CD4-positive, alpha-beta T cell treated with Interleukin-15 for 4 hours (primary cell): ENCODE measurements at places on chromosomes 3 and 15.

- DNase-seq = no peak
Measured at GRCh38 chr15:61032600-61033286, 196.4 kb downstream of the RORA start.

GRCh38 chr3:12719541-12719940, 39.5 kb downstream of the TMEM40 start:
- no peak for DNase-seq

GRCh38 chr3:157918402-157918801, 187.8 kb downstream of the SHOX2 start:
- no peak for DNase-seq

DNA sequence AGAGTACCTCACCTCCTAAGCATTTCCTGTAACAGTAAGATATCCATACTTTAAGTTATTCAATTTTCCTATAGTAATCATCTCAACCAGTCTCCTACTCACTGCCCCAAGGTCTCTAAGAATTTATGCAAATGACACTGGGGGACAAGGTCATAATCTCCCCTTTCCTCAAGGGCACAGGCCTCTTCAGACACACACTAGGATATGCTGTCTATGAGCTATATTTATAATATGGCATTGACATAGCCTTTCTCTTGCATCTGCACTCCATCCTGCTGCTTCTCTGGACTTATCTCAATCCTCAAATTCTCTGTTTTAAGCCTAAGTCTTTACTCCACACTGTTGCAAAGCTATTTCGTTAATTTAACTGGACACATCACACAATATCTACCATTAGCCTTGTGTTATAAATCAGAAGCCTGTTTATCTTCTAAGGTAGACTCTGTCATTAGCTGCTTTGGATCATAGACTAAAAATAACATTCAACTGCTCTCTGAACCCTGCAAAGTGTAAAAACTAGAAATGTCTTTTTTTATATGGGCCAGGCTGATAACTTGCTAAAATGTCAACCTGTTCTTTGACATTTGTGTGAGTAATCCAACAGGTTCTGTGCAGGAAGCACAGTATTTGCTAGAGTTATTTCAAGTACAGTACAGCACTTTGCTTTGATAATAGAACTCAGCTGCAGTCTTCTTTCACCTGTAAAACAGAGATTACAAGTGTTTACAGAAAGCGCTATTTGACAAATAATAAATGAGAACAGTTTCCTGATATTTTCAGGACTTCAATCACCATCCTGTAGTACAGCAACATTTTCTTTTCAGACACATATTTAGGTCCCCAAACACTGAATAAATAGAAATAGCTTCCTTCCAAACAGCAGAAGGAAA, 17.8 kb upstream of the SEC62 start:
- no peak for DNase-seq

DNA sequence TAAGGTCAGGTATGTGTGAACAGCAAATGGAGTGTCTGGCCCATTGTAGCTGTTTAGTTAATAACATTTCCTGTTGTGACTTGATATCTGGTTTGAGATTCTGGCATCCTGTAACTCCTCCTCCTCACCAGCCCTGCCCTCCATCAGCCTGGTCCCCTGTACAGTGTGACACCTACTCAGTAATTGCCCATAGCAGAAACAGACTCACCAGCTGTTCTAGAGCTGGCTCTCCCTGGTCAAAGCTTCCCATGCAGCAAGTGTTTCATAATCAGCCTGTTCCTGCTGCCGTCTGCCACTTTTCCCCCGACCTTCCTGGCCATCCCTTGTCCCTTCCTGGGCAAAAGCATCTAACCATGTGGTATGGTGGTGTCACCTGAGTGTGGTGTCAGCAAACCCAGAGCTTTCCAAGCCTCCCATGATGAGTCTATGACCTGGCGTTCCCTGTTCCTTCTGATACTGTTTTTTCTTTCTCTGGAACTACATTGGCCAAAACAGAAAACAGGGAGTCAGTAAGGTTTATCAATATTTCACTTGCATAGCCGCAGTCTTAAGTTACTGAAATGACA, 55.4 kb downstream of the B3GALNT1 start:
- no peak for DNase-seq

- no peak for DNase-seq
Measured at GRCh38 chr3:64133272-64133671, 92.0 kb downstream of the PRICKLE2 start.

DNA sequence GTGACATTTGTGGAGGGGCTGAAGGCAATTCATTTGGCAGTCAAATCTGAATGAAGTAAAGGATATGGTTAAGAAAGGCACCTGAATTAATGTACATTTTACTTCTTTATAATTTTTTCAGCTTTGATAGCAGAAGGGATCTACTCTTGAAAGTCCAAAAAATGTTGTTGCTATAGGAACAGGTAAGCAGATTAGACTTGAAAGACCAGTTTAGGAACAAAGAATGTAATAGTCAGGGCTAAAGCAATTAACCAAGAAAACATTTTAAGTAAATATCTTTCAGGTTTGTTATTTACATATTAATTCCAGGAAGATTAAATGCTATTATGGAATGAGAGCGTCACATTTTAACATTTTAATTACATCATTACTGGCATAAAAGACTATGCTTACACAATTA, 1.1 kb downstream of the ATP13A4 start:
- DNase-seq = no peak

DNA sequence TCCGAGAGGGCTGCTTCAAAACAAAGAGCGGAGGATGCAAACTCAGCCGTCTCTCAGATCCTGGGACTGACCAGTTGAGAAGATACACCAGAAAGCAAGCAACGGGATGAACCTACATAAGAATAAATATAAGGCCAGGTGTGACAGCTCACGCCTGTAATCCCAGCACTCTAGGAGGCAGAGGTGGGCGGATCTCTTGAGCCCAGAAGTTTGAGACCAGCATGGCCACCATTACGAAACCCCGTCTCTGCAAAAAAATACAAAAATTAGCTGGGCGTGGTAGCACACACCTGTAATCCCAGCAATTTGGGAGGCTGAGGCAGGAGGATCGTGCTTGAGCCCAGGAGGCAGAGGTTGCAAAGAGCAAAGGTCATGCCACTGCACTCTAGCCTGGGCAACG, 31.7 kb downstream of the RBPMS2 start:
- DNase-seq = no peak
